CD4-positive, CD25-positive, alpha-beta regulatory T cell (primary cell): ENCODE measurements at places on chromosomes 7 and 10.

DNA sequence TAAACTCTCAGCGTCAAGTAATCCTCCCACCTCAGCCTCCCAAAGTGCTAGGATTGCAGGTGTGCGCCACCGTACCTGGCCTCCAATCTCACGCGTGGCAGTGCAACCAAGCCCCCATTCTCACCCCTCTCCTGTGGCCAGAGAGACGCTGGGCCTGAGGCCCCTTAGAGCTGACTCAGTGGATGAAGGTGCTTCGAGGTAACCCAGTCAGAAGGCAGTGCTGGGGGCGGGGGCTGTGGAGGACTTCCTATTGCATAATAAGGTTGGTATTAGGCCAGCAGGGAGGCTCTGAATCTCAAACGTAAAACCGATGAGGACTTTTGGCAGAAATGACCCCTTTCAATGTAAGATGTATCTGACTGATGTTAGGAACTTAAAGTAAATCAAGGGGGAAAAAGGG, 229.3 kb downstream of the USP6NL start:
- no peak for DNase-seq

GRCh38 chr7:24049296-24049695, 234.7 kb upstream of the NPY start:
- DNase-seq = no peak

GRCh38 chr7:123846217-123846891, 1.4 kb downstream of the HYAL4 start:
- no peak for DNase-seq

DNA sequence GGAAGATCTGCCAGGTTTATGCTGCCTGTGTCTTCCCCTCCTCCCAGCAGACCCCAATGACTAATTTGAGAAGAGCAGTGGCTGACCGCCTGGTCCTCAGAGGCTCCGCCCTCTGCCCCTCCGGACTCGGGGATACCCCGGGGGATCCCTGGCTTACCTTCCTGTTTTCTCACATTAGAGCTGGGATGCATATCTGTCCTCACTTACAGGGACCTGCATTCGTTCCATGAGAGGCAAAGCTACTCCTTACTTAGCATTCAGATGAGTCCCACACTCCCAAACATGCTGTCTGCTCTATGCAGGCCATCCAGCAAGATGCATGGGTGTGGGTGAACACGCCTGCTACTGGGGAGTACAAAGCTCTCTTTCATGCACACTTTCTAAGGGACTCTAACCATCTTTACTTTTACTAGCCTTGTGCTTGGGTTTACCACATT, 24.0 kb downstream of the VOPP1 start:
- DNase-seq = no peak

DNA sequence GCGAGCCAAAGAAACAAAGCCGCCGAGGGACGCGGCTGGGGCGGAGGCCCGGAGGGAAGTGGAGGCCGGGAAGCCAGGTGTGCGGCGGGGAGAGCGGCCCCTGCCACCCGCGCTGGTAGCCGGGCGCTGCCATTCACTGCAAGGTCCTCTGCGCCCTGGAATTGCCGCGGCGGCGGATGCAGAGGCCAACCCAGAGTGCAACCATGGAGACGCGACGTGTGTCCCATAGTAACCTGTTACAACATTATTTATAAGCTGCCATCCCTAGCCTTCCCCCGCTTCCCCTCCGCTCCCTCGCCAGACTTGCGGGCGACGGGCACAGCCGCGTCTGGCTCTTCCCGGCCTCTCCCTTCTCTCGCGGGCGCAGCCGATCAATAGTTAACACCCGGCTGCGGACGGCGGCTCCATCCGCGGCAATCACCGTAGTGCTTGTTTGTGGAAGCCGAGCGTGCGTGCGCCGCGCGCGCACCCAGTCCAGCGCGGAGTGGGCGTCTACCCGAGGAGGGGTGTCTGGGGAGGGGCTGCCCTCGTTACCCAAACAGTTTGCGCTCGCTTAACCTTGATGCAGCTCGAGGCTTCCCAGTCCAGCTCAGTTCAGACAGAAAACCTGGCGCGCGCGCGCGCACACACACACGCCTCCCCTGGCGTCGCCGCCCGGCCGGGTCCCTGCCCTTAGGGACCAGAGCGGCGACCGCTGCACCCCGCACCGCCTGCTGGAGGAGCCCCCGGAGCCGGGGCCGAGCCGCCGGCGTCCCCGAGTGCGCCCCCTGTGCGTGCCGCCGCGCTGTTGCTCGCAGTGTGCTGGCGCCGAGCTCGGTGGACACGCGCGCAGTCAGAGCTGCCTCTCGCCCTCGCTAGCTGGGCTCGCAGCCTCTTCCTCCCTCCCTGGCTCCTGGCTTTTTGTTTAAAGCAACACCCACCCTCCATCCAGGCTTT, 165.4 kb upstream of the DPP6 start:
- DNase-seq = no peak

GRCh38 chr7:154931906-154932305, 71.0 kb downstream of the PAXIP1 start:
- DNase-seq = no peak

GRCh38 chr10:43219848-43220247, 47.0 kb downstream of the RASGEF1A start:
- DNase-seq = no peak

GRCh38 chr7:117126676-117127075, 173.4 kb downstream of the ST7 start:
- no peak for DNase-seq

- DNase-seq = no peak
These were observed 96.4 kb downstream of the EBF3 start for GRCh38 chr10:129867631-129868179.

GRCh38 chr7:43781726-43782607, 23.5 kb downstream of the BLVRA start:
- DNase-seq = no peak

DNA sequence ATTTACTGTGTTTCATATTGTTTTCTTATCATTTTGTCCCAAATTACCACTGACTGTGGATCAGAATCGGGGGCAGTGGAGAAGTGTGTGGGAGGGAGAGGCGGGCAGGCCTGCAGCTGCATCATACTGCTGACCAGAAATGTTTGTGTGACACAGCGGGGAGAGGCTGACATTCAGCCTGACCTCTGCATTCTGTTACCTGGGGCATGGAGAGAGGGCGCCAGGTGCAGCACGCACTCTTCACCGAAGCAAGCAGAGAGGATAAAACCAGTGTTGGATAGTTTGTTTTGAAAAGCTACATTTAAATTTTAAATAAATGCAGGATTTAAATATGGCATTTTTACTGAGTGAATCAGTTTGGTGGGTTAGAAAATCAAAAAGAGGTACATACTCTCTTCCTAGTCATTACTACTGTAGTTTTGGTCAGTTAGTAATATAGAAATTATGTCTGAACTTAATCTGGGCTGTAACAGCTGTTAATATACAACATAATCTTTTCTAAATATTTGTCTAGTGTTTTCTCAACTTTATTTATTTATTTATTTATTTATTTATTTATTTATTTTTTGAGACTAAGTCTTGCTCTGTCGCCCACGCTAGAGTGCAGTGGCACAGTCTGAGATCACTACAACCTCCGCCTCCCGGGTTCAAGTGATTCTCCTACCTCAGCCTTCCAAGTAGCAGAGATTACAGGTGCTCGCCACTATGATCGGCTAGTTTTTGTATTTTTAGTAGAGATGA, 8.8 kb upstream of the STMP1 start:
- no peak for DNase-seq

DNA sequence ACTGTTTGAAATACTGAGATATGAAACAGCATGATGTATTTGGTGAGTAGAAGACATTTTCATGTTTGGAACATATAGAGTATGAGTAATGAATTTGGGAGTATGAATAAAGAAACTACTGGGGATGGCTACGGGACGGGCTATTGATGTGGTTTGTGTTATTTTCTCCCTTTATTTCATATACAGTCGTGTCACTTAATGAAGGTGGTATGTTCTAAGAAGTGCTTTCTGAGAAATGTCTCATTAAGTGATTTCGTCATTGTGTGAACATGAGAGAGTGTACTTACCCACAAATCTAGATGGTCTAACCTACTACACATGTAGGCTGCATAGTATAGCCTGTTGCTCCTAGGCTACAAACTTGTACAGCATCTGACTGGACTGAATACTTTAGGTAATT, 106.3 kb downstream of the CCNY start:
- DNase-seq = peak; percentile 69

GRCh38 chr7:131895541-131896164, 339.2 kb upstream of the PODXL start:
- no peak for DNase-seq

DNA sequence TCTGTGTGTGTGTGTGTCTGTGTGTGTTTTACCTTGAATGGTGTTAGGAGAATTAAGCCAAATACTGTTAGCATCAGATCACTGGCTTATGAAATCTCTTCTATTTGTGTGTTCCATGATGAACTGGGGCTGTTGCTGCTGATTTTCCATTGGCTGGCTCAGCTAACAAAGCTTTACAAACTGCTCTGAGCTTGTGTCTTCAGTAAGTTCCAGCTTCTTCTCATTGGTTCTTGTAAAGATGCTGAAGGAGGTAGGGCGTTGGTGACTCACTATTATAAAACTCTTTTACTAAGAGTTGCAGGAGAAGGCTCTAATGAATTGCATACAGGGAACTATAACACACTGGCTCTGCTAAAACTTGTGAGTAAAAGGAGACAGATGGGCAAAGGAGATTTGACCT, 136.4 kb upstream of the PRKCQ start:
- no peak for DNase-seq

DNA sequence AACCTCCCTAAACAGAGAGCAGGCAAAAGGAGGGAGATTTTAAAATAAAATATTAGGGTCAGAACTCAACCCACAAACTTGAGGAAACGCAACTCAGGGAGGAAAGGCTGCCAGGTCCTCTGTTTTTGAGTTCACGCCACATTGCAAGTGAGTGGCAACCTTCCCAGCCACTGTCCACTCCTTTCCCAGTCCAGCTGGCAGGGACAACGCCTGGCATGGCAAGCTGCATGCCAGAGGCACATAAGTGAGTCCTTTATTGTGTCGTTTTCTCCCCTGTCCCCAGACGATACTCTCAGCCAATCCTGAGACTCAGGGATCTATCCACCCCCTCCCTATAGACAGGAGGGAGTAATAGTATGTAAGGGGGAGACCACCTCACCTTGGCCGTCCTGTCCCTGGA, 22.4 kb downstream of the FBXW4 start:
- no peak for DNase-seq

DNA sequence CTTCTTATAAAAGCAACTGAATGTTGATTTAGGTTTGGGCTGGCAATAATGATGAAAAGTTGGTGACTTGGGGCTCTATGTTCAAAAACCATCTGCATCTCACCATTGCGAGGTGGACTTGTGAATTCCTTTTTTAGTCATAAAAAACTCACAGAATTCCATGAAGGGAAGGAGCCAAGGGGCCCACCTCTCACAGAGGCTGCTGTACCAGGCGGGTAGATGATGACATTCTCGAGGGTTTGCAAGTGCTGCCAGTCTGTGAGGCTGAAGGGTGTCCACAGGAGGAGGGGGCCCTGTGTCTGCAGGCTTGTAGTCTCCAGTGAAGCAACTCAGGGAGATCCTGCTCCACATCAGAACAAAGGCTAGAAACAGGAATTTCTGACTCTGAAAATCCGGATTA, 195.5 kb upstream of the ZNF32 start:
- no peak for DNase-seq

GRCh38 chr7:64320547-64321513, 7.1 kb downstream of the ZNF736 start:
- no peak for DNase-seq

- DNase-seq = peak; percentile 60
These were observed 881 bp downstream of the C10orf67 start for GRCh38 chr10:23343591-23344240.

GRCh38 chr7:90889644-90890043, 293.5 kb downstream of the CDK14 start:
- DNase-seq = no peak

DNA sequence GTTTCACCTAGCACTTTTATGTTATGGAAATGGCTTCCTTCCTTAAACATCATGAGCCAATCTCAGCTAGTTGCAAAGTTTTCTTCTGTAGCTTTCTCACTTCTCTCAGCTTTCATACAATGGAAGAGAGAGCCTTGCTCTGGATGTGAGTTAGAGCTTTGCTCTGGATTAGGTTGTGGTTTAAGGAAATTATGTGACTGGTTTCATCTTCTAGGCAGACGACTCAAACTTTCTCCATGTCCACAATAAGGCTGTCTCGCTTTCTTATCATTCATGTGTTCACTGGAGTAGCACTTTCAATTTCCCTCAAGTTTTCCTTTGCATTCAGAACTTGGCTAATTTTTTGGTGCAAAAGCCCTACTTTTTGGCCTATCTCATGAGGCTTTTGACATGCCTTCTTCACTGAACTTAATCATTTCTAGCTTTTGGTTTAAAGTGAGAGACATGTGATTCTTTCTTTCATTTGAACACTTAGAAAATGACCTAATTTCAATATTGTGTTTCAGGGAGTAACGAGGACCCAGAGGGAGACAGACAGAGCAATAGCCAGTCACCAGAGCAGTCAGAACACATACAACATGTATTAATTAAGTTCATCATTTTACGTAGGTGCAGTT, 49.8 kb downstream of the CNOT4 start:
- no peak for DNase-seq

GRCh38 chr7:137818036-137818435, 28.7 kb downstream of the DGKI start:
- no peak for DNase-seq

GRCh38 chr7:40223451-40224127, 88.8 kb downstream of the SUGCT start:
- no peak for DNase-seq

DNA sequence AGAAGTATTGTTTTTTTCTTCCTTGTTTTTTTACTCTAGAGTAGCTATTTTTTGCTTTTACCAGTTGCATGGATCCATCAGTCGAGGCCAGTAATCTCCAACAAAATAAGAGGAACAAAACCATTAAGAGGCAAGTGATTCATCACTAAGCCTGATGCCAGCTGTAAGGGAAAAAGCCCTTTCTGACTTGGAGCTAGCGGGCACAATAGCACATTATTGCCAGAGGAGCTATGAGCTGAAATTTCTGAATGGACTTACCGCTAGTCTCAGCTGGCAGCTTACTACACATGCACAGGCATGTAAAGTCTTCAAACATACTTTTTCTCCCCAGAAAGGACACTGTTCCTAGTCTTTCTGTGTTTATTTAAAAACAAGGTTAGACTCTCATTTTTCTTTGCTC, 41.6 kb upstream of the PTPRZ1 start:
- DNase-seq = no peak

DNA sequence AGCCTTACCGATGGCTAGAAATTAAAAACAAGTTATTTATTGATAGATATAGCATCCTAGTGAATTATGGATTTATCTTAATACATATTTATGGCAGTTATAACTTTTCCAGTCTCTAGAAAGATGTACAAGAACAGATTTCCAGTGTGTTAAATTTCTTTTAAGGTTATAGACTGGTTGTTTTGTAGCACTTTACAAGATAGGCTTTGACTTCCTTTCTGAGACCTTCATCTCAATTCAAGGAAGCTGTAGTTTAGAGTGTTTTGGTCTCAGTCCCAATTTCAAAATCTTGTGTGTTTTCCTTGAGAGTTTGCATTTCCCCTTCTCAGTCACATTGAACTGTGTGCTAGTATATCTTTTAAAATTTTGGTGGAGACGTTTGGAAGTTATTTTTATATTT, 30.1 kb downstream of the PLEKHA1 start:
- no peak for DNase-seq

- no peak for DNase-seq
These were observed 524.4 kb downstream of the NEBL start for GRCh38 chr10:20372748-20373147.
